ENCODE measurements at places on chromosomes 16 and 17.
A peak's percentile ranks its signal among the peaks of the same experiment; 100 is the strongest.

DNA sequence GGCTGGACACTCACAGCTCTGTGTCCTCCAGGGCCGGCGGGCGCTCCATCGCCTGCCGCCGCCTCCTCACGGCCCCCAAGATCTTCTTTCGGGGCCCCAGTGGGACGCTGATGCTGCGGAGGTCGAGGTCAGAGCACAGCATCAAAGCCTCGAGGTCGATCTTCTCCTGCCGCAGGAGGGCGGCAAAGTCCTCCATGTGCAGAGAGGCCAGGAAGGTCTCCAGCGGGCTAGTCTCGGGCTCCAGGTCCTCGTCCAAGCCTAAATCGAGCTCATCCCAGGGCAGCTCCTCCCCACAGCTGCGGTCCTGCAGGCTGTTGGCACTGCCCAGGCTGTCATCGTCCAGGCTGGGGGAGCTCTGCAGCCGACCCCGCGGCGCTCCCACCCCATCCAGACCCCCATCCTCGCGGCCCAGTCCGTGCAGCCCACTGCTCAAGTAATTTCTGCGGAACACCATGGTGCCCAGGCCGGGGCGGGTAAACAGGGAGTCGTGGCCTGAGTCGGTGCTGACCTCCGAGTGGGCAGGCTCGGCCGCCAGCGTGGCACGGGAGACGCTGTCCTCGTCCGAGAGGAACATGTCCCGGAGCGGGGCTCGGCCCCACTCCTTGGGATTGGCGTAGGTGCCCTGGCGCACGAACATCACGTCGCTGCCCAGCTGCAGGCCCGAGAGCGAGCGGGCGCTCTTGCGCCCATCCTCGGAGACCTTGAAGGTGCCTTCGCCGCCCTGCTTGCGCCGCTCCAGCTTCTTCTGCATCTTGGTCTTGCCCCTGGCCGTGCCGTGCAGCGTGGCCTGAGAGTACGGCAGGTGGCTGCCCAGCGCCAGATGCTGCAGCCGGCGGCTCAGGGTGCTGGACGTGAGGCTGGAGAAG is 3.4 kb downstream of the USH1G start:
- peaks cover 15% of the 10 kb centered on the region for H3K4me1 ChIP-seq
- no peak overlapping the region for H3K27ac ChIP-seq

DNA sequence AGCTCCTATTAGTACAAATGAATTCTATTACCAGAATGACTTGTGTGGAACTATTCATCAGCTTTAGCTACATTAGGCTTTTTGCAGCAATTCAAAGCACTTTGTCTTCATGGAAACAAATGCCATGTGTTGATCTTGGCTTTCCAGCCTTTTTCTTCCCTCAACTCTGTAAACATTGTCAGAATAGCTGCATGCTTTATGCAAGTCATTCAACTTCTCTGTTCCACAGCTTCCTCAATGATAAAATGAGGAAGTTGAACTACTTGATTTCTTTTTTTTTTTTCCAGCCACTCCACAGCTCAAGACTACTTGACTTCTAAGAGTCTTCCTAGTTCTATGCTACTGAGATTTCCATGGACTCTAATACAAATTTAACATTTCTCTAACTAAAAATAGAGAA is 41.1 kb downstream of the KIAA0753 start:
- H3K27me3 ChIP-seq, result no peaks in the 10 kb centered on the region
- no peak overlapping the region for H3K27ac ChIP-seq
- H3K36me3 ChIP-seq, result peaks cover 50% of the 10 kb centered on the region
- DNase-seq, result no peak

DNA sequence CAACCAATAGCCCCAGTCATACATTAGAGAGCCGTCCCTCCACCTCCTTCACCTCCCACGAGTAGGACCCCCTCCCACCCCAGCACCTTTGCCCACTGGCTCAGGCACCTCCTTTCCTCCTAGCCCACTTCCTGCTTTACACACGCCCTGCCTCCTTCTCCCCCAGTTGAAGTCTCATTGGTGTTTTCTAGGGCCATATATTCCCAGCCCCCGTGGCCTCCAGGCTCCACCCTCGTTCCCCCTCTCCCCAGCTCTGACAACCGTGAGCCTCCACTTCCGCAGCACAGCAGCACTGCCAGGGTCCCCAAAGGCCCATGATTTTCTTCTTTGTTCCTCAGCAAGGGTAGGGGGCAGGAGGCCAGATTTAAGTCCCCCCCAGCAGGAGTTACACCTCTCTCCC is 340.3 kb upstream of the TNRC6C start:
- H3K4me1 ChIP-seq, result peaks cover 30% of the 10 kb centered on the region
- peak; percentile 44 for DNase-seq
- no peaks in the 10 kb centered on the region for H3K36me3 ChIP-seq
- H3K27ac ChIP-seq, result peak overlapping the region; percentile 87

GRCh38 chr17:51630101-51630671 is 369.8 kb downstream of the UTP18 start:
- H3K27me3 ChIP-seq, result peaks cover 9% of the 10 kb centered on the region
- no peaks in the 10 kb centered on the region for H3K36me3 ChIP-seq
- H3K4me1 ChIP-seq, result no peaks in the 10 kb centered on the region
- no peak overlapping the region for H3K4me3 ChIP-seq
- no peak for DNase-seq
- no peak overlapping the region for H3K27ac ChIP-seq

DNA sequence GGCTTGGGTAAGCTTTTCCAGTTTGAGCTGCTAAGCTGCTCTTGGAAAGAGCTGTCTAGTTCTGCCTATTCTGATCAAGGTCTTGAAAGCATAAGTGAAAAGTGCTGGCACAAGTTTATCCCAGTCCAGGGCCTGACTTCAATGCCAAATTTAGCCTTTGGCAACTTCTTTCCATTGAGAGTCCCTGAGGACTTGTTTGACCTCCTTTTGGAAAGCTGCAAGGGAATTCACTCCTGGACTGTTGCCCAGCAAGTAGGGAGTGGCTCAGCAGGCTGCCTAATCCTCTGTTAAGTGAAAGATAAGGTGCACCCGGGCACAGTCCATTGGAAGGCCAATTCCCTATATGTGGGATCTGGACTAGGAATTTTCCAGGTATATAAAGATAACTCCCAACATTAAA is 16.0 kb upstream of the TANC2 start:
- H3K4me1 ChIP-seq, result no peaks in the 10 kb centered on the region
- H3K27ac ChIP-seq, result no peak overlapping the region
- H3K4me3 ChIP-seq, result no peak overlapping the region
- H3K36me3 ChIP-seq, result no peaks in the 10 kb centered on the region
- peaks cover 10% of the 10 kb centered on the region for H3K27me3 ChIP-seq

DNA sequence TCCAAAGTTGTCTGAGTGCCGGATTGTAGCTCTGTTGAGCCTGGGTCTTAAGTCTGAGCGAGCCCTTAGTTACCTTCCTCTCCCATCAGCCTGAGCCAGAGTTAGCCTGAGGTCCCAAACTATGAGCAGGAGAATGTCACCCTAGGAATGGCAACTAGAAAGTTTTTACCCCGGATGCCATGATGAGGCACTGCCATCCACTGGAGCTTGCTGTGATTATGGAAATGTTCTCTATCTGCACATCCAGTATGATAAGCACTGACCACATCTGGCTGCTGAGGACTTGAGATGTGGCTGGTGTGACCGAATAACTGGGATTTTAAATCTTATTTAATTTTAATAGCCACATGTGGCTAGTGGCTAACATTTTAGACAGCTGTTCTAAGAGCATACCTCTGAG is 550.0 kb downstream of the CDH13 start:
- H3K27ac ChIP-seq, result no peak overlapping the region
- no peak for DNase-seq
- no peaks in the 10 kb centered on the region for H3K4me1 ChIP-seq
- H3K27me3 ChIP-seq, result no peaks in the 10 kb centered on the region

Data from naive thymus-derived CD8-positive, alpha-beta T cell (primary cell).